ENCODE measurements at places on chromosomes 5 and 9. TPM values are rescaled to one million over a fixed set of nuclear protein-coding genes. Genes with fewer than 3 reads are reported as not detected.

GRCh38 chr5:180078348-180078747 is 6.8 kb upstream of the RNF130 start:
- no peaks in the 10 kb centered on the region for H3K4me1 ChIP-seq
- no peaks in the 10 kb centered on the region for H3K36me3 ChIP-seq
- no peak overlapping the region for H3K4me3 ChIP-seq
- DNase-seq = no peak
- no peak overlapping the region for H3K27ac ChIP-seq

Gene GNA14
- not detected for total RNA-seq

DNA sequence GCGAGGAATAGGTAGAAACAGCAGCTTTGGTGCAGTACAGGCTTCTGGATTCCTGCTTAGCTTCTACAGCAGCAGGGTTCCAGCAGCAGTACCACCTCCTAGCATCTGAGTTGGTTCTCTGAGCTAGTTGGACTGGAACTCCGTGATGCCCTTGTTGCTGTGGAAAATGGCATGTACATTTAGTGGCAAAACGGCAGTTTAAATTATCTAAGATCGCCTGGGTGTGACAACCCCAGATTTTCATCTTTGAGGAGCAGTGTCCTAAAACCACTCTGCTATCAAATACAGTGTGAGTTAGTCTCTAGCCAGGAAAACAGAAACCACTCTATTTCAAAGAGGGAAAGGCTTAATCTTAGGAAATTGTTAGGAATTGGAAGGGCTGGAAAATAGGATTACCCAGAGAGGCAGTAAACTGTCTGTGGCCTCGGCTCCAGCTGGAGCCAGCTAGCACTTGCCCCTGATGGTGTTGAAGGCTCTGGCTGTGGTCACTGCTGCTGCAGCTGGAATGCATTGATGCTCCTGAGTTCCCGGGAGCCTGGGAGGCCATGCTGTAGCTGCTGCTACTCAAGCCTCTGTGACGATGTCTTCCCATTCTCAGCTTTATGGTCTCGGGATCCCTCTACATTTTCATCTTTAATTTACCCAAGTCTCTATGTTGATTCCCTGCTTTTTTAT is 29.4 kb downstream of the RAD23B start:
- peaks cover 68% of the 10 kb centered on the region for H3K36me3 ChIP-seq
- H3K4me1 ChIP-seq = peaks cover 55% of the 10 kb centered on the region
- H3K27ac ChIP-seq = peak overlapping the region; percentile 54
- H3K4me3 ChIP-seq = no peak overlapping the region

DNA sequence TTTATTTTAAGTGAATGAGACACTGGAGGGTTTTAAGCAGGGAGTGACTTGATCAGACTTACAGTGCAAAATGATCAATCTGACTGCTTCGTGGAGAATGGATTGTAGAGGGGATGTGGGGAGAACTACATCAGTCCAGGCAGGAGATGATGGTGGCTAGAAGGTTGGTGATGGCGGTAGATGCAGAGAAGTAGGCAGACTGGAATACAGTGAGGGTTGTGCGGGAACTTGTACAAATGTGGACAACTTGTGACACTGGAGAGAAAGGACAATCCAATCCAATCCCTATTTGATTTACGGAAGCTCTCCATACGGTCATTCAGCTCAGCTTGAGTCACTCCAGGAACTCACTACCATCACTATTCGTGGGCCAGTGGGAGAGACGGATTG is 593 bp downstream of the TIGD6 start:
- peaks cover 60% of the 10 kb centered on the region for H3K4me1 ChIP-seq
- peaks cover 2% of the 10 kb centered on the region for H3K27me3 ChIP-seq
- H3K4me3 ChIP-seq = peak overlapping the region; percentile 88
- peaks cover 42% of the 10 kb centered on the region for H3K36me3 ChIP-seq
- peak overlapping the region; percentile 95 for H3K27ac ChIP-seq
- DNase-seq = no peak

- DNase-seq = no peak
- H3K4me3 ChIP-seq = no peak overlapping the region
- no peak overlapping the region for H3K27ac ChIP-seq
- no peaks in the 10 kb centered on the region for H3K36me3 ChIP-seq
These were observed 139.1 kb downstream of the FSTL4 start for GRCh38 chr5:133473291-133473690.

Gene NIPAL4
- 0.14 TPM for total RNA-seq

- DNase-seq = no peak
- no peak overlapping the region for H3K27ac ChIP-seq
These were observed 415.0 kb downstream of the KCTD16 start for GRCh38 chr5:144585681-144586080.

All from HFFc6 (cell line).